Right ventricle myocardium inferior (tissue), 1 donor: ENCODE measurements at places on chromosomes 6 and 20.

DNA sequence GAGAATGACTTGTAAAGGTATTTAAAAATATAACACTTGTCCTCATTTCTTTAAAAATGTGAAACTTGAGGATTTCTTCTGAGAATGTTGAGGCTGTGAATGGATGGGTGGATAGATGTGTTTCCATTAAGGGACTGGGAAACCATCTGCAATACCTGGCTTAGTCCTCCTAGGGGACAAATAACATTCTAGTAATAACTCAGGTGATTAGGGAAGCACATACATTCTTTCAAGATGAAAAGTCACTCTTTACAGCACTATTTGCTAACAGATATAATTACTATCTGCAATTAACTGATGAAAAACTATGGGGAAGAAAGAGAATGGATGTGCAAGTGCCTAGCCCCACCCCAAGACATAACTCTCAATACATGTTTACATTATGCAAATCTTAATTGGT, 542.3 kb downstream of the CD83 start:
- no peak for DNase-seq

- DNase-seq, result no peak
Observed at GRCh38 chr20:39825950-39826349, 863.1 kb downstream of the MAFB start.

DNA sequence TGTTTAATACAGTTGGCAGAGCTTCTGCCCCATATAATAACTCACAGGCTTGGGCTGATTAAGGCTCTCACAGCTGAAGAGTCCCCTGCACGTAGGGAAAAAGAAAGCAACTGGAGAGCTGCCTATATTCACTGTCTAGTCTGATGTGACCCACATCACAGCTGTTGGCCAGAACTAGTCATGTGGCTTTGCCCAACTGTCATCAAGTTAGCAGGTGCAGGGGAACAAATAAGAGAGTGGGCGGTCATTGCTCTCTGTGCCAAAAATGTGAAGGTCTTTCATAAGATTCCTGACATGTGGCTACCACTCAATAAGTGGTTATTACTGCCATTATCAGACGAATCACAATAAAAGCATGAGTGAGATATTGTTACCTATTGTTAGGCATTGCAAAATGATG, 665.2 kb downstream of the DOK5 start:
- DNase-seq, result no peak

DNA sequence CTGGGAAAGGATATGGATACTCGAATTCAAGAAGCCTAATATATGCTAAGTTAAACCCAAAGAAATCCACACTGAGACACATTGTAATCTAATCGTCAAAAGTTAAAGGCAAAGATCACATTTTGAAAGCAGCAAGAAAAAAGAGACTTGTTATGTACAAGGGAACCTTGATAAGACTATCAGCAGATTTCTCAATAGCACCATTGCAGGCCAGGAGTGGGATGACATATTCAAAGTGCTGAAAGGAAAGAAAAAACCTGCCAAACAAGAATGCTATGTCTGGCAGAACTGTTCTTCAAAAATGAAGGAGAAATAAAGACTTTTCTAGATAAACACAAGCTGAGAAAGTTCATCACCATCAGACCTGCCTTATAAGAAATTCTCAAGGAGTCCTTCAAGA, 75.2 kb downstream of the COL21A1 start:
- DNase-seq, result no peak

DNA sequence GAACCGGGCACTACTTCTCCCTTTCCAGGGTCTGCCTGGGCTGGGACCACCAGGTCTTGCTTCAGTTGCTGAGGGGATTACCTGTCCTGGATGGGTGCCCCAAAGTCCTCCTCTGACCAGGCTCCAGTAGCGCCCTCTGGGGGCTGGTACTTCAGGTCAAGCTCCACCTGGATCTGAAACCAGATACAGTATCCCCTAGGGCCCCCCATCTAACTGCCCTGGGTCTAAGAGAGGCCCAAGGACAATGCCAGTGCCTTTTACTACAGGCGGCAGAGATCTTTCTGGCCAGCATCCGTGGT, 11.2 kb upstream of the SPAG4 start:
- DNase-seq, result no peak

DNA sequence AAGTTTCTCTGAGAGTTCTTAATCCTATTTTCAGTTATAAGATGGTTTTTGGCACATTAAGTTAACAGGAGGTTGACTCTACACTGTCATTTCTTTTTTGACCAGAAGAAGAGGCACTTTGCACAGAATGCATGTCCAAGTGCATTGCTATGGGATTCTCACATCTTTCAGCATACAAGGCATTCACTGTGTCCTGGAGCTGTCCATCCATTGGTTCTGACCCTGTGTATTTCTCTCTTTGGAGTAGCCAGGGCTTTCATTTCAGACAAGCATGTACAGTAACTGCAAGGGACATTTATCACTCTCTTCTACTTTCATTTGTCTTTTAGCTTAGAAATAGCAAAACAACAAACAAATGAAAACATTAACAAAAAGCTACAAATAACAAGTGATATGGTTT, 275.1 kb upstream of the IMPG1 start:
- DNase-seq, result no peak

DNA sequence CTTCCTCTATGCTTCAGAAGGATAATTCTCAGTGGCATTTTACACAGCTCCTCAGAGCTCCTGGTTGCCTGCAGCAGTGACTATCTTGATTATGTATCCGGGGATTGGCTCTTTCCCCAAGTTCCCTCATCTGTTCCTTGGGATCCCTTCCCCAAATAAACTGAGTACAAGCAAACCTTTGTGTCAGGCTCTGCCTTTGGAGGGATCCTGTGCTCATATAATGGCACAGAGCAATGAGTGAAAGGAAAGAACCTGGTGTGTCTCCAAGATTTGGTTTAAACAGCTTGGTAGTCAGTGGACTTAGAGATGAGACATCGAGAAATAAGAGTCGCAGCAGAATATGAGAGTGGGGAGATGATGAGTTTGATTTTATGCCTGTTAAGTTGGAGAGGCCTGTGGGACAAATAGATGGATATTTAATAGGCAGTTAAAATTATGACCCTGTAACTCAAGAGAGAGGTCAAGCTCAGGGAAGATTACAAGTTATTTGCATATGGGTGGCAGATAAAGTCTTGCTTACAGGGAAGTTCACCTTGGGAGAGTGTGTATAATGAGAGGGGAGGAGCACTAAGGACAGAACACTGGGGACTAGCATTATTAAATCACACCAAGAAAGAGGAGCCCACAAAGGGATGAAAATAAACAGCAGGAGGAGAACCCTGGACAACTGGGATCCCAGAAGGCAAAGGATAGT, 44.1 kb upstream of the GCLC start:
- no peak for DNase-seq

DNA sequence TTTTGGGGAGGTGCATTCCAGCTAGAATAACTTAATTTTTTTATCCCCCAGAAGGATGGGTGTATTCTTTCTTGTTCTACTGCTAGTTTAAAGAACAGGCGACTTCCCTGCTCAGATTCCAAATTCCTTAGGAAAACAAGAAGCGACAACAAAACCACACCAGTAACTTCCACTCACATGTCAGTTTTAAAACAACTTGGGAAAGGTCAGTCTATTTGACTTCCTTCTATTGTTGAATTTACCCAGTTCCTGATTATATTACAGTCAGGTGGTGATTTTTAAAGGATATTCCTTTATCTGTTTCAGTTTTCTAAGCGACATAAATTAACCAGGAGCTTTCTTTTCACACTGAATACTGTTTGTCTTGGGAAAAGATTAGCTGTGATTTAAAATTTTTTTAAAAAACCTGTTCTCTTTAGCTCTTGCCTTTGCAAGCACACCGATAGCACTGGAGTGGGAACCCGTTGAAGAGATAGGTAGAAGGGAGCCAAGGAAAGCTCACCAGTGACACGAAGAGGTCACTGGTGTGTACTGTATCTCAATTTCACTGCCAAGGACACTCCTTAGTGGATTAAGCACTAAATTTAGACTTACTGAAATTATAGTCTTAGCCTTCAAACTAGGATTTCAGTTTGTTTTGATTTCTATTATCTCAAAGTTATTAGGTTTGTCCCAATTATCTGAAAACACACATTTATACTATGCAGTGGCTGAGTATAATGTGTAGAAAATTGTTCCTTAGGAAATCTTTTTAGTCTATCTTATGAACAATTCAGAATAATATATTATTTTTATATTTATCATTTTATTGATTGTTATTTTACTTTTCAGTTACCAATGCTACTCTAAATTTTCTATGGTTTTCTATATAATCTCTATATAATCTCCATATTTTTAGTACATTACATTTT, 22.3 kb downstream of the MARCKS start:
- DNase-seq, result no peak

- DNase-seq, result no peak
Observed at GRCh38 chr6:135909737-135910387, 58.4 kb downstream of the PDE7B start.

DNA sequence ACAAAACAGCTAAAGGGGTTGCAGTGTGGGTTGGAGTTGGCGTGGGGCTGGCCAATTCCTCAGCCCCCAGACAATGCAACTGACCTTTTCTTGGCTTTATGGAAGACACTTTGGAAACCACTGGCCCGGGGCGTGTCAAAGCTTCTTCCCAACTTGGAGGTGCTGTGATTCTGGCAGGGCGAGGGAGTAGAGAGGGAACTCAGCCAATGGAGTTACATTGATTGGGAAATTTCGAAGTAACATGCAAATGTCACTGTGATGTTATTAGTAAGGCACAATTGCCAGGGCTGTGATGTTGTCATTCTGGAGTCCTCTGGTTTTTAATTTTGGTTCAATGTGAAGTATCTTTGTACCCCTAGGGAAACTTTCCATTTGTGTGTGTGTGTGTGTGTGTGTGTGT, 41.5 kb upstream of the EPB41L1 start:
- no peak for DNase-seq

GRCh38 chr20:34337982-34338726, 24.9 kb upstream of the ITCH start:
- no peak for DNase-seq
